ENCODE measurements at places on chromosomes 11 and 22. TPM values are rescaled to one million over a fixed set of nuclear protein-coding genes. Genes with fewer than 3 reads are reported as not detected.

DNA sequence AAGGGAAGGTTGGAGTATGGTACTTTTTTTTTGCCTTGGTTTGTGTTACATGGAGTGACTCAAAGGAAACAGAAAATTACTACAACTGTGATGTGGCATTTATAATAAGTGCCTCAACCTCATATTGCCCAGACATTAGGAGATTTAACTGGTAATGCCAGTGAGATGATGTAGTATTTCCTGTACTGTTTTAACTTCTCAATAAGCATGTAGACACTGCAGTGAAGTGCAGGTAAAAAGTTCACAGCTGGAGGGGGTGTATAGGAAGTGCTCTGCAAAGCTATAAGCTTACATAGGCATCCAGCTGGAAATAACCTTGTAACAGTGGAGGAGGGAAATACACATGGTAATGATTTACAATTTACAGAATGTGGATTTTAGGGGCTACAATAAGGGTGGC is 138.2 kb upstream of the MTMR2 start:
- no peak for DNase-seq

GRCh38 chr11:65947133-65947532 is 1.9 kb downstream of the TSGA10IP start:
- DNase-seq, result peak; percentile 53

DNA sequence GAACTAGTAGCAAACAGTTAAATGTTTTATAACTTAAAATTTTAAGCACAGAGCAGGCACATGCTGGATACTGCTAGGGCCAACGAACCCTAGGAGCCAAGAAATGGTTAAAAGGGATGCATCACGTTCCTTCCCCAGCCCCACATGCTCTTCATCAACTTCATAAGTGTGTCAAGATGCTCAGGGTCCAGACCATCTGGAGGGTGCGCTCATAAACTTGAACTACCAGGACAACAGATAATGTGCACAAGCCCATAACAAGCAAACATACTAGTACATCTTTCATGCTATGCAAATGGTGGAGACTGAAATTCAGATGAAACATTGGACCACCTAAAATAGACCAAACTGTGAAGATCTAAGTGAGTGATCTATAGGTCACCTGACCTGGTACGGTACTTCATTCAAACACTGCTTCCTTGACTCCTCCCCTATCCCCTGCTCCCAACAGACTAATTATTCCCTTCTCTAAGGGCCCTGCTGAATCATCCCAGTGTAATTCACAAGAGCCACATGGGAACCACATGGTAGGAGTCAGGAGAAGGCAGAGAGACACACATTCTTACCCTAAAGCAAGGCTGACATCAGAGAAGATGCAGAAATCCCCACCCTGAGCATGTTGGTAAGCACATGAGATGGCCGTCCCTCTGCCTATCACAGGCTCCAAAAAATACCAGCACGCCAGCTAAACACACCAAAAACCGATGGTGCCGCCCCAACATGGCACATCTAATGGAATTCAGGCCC is 83.9 kb downstream of the ETS1 start:
- no peak for DNase-seq

GRCh38 chr22:35218079-35218478 is 39.2 kb upstream of the HMGXB4 start:
- DNase-seq, result peak; percentile 16

DNA sequence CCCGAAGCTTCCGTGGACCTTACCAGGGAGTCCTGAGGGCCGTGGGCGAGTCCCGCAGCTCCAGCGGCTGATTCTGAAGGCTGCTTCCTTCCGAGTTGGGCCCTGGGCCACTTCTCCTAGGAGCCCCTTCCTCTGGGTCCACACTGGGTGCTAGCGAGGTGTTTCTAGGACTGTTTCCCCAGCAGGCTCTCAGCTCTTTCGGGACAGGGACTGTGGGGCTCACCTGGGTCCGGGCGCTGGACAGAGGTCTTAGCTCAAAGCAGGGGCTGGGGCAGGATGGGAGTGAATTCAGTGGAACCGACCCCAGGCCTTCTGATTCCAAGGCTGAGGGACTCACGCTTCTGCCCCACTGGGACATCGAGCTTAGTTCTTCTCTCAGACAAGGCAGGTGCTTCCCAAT is 29.3 kb upstream of the CSNK1E start:
- peak; percentile 53 for DNase-seq

DNA sequence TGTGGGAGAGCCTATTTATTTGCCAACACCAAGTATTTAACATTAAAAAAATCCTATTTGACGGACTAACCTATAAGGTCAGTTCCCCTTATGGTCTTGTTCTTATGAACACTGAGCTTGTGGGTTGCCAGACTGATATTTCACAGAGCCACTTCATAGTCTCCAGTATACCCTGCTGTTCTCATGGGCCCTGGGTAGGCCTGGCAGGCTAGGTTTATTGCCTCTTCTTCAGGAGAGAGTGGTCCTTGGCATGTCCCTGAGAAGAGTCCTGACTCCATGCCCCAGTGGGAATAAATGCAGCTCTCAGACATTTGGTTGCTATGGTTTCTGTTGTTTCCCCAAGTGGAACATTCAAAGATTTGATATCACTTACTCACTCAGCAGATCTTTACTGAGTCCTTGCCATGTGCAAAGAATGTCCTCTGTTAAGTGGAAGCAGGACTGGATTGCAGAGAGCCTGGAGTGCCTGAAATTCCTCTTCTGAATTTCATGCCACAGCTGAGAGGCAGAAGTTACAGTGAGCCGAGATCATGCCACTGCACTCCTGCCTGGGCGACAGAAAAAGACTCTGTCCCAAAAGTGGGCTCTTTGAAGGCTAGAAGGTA is 15.7 kb downstream of the SLC5A1 start:
- no peak for DNase-seq

Gene UBQLN3
- 0.24 TPM for total RNA-seq

DNA sequence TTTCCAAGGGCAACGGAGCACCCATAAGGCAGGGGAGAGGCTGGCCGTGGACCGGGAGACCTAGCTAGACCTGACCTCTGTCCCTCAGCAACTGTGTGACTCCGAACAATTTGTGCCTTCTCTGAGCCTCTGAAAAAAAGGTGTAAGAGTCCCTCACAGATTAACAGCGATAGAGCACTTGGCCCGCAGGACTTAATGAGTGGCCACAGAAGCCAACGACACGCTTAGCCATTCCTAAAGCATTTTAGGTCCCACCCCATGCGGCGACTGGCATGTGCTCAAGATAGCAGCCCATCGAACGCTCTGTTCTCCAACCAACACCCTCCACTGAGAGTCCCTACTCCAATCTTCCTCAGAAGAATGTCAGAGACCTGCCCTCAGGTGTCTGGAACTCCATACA is 1.5 kb downstream of the SULT4A1 start:
- peak; percentile 49 for DNase-seq

DNA sequence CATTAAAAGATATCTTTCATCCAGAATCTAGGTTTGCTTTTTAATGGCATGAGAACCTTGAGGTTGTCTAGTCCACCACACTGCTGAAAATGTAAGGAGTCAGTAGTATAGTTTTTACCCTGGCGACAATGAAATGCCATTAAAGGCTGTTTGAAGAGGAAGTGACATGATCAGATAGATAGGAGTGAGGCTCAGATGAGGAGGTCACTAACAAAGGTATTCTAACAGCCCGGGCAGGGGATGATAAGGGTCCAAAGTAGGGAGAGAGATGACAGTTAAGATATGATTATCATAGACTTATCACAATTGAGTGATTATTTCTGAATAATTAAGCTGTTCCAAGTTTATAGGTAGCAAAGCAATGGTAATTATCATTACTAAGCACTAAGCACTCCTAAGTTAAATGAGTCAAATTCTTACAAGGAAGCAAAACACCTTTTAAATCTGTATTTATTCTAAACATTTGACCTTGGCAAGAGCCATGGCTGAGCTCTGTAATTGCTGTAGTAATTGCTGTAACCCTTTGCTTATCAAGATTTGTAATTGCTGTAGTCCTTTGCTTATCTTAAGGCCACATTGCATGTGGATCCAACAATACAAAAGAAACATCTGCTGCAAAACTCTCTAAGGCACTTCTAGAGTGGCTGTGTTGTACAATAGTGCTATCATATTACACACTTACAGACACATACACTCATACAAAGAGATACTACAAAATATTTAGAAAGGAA is 92.6 kb downstream of the ENTHD1 start:
- no peak for DNase-seq

DNA sequence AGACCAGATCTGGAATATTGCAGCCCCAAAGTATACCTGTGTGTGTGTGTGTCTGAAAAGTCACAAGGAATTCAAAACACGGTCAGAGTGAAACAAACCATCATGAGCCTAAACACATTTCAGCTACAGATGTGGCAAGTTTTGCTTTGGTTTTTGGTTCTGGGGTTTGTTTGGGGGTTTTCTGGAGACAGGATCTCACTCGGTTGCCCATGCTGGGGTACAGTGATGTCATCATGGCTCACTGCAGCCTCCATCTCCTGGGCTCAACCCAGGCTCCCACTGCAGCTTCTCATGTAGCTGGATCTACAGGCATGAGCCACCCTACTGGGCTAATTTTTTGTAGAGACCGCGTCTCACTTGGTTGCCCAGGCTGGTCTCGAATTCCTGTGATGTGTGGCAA is 41.4 kb upstream of the PHF21A start:
- no peak for DNase-seq

DNA sequence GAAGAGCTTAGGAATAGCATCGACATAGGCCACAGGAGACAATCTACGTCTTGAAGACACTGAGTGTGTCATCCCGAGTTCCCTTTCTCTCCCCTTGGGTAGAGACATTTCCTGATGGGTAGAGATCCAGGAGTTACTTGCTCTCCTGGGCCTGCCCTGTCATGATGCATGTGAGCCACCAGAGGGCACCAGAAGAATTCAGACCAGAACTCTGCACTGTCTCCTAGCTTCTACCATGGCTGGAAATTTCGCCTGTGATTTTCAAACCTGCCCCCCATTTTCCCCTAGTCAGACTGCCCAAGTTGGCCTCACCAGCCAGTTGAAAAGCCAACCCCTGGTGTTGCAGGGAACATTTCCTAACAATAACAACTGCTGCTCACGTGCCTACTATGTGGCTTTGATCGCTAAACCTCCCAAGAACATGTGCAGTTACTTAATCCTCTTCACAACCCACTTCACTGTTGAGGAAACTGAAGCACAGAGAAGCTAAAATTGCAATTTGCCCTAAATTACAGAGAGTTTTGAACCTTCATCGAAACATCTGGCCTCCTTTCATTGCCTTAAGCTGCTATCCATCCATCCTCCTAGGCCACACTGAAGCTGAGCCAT is 47.2 kb downstream of the C11orf58 start:
- peak; percentile 91 for DNase-seq

Gene CHRM1
- total RNA-seq, result not detected

Gene CECR2
- total RNA-seq, result 105 TPM

Gene KCNJ11
- 5.3 TPM for total RNA-seq

- no peak for DNase-seq
These were observed 28.2 kb upstream of the CHKA start for GRCh38 chr11:68149417-68149816.

Gene MMP10
- total RNA-seq, result not detected

DNA sequence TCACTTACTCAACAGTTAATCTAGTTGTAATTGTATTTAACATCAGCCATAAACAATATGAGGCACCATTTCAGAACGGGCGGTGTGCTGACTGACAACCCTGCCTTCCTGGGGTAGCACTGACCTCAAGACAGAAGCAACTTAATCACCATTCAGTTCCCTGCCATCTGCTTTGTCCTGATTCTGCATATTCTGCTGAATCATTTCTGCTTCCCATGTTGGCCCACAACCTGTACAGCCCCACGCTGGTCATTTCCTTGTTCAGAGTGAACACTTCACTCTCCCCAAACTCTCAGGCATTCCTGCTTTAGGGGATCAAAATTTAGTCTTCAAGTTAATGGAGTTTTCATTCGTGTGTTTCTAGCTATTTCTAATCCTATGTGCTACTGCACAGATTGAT is 132.3 kb upstream of the ZBED5 start:
- DNase-seq, result no peak

- DNase-seq, result peak; percentile 80
These were observed 113.5 kb downstream of the SLC1A2 start for GRCh38 chr11:35305670-35306382.

Gene OR52W1
- total RNA-seq, result not detected

- DNase-seq, result no peak
These were observed 59.4 kb upstream of the ANGPTL5 start for GRCh38 chr11:101975734-101976133.

Gene RCN1
- 135 TPM for total RNA-seq

Gene KIF18A
- 17.7 TPM for total RNA-seq

DNA sequence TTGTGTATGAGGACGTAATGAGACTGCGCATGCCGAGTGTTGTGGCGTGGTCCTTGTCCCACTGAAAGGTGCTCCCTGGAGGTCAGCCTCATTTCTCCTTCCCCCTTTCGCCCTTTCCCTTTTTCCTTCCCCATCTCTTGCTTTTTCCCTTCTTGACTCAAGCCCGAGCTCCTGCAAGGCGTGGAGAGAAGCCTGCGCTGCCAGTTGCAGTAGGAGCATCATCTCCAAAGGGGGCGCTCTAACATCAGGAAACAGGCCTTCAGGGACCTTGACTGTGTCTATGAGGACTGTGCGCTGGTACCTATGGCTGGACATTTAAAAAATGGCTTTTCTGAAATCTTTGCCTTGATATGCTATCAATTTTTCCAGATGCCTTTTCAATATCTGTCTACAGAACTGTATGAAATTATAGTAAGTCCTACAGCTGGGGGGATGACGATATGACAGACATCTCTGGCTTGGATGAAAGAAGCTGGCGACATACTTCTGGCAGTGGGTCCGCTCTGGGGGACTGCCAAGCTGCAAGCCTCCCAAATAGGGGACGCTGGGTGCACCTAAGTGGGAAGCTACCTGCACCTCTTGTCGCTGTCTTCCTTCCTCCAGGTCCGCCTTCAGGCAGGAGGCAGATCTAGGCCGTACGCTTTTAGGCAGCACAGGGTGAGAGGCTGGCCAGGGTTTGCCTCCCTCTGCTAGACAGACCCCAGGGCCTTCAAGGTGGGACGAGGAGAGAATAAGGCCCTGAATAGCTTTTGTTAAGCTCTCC is 96.5 kb downstream of the NXPE2 start:
- DNase-seq, result peak; percentile 94

Gene LGR4
- 73.7 TPM for total RNA-seq

- no peak for DNase-seq
These were observed 15.1 kb downstream of the MCHR1 start for GRCh38 chr22:40694411-40694810.

DNA sequence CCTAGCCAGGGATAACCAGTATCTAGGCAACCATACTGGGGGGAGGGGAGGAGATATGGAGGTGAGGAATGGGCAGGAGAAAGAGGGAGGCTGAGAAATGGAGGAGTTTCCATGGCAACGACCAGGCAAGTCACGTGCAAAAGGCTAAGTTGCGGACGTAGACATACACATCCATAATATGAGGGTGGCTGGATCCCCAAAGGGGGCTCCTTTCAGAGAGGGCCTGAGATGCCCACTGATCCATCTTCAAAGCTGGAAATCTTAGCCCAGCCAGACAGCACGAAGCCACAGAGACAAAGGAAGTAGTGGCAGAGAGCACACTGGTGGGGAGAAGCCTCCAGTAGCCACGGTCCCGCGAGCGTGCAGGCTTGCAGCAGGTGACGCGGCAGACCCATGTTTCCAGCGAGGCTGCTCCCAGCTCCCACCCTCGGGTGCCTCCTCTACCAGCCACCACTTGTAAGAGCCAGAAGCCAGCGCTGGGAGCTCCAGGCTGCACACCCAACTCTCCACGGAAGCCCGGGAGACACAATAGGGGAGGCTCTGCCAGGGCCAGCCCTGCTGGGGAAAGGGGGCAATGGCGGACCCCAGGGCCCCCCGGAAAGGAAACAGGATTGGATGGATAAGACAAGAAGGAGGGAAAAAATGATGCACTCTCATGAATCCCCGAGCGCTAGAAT is 938 bp downstream of the FXYD6 start:
- no peak for DNase-seq

Gene FAT3
- total RNA-seq, result 24.9 TPM

- no peak for DNase-seq
These were observed 6.3 kb downstream of the DEPDC7 start for GRCh38 chr11:33021937-33022336.

- no peak for DNase-seq
These were observed 15.0 kb downstream of the AASDHPPT start for GRCh38 chr11:106092446-106092845.
